ENCODE measurements at places on chromosomes 5 and 9. TPM values are rescaled to one million over a fixed set of nuclear protein-coding genes. Genes with fewer than 3 reads are reported as not detected.

GRCh38 chr9:121235512-121235911 is 32.5 kb upstream of the GSN start:
- no peaks in the 10 kb centered on the region for H3K36me3 ChIP-seq
- DNase-seq: no peak
- no peak overlapping the region for H3K27ac ChIP-seq
- no peaks in the 10 kb centered on the region for H3K27me3 ChIP-seq
- no peak overlapping the region for H3K4me3 ChIP-seq

DNA sequence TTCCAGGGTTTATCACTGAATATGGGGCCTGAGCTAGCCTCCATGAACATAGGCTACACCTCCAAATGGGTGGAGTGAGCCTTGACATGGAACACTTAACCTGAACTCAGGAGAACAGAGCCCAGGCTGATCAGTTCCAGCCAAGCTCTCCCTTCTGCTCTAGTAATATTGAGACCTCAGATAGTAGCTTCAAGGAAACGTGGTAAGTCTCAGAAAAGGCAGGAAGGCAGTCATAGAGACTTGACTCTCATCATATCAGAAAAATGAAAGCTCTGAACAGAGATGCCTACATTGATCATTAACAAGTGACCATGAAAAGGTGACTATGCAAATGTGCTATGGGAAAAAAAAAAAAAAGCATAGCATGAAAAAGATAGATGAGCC is 40.5 kb upstream of the MYO10 start:
- H3K36me3 ChIP-seq: no peaks in the 10 kb centered on the region
- no peak for DNase-seq
- H3K4me1 ChIP-seq: no peaks in the 10 kb centered on the region
- no peak overlapping the region for H3K4me3 ChIP-seq
- no peaks in the 10 kb centered on the region for H3K27me3 ChIP-seq

Gene MLANA
- total RNA-seq: not detected

GRCh38 chr5:125214080-125214479 is 467.6 kb upstream of the ZNF608 start:
- no peak overlapping the region for H3K27ac ChIP-seq
- no peak overlapping the region for H3K4me3 ChIP-seq
- no peaks in the 10 kb centered on the region for H3K4me1 ChIP-seq
- DNase-seq: no peak

DNA sequence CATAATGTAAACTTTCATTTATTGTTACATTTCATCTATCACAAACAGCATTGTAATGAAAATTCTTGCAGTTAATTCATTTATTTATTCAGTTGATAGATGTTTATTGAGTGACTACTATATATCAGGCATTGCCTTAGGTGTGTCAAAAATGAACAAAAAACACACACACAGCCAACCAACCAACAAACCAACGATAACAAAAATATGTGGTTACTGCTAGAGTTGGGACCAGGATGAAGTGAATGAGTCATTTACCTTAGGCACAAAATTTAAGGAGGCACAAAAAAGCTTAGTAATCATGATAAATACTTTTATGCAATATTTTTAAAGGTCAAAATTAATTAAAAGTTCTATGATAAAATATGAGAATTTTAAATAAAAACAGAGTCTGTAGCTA is 223.4 kb downstream of the CSNK1G3 start:
- DNase-seq: no peak
- no peak overlapping the region for H3K27ac ChIP-seq
- no peak overlapping the region for H3K4me3 ChIP-seq
- H3K27me3 ChIP-seq: no peaks in the 10 kb centered on the region

Gene DBH
- total RNA-seq: not detected

Gene CCL27
- not detected for total RNA-seq

Gene KCNV2
- not detected for total RNA-seq

Gene JADE2
- 18.4 TPM for total RNA-seq

- H3K36me3 ChIP-seq: peaks cover 50% of the 10 kb centered on the region
- H3K4me1 ChIP-seq: no peaks in the 10 kb centered on the region
- H3K4me3 ChIP-seq: no peak overlapping the region
- no peak for DNase-seq
- H3K27ac ChIP-seq: no peak overlapping the region
Observed at GRCh38 chr5:10396552-10396951, 43.1 kb downstream of the MARCHF6 start.

- no peak overlapping the region for H3K4me3 ChIP-seq
- no peaks in the 10 kb centered on the region for H3K4me1 ChIP-seq
- peaks cover 5% of the 10 kb centered on the region for H3K27me3 ChIP-seq
- H3K36me3 ChIP-seq: no peaks in the 10 kb centered on the region
Observed at GRCh38 chr5:79936646-79937216, 54.3 kb downstream of the MTX3 start.

Gene FAM169A
- total RNA-seq: 10.5 TPM

- H3K27ac ChIP-seq: no peak overlapping the region
- peaks cover 89% of the 10 kb centered on the region for H3K36me3 ChIP-seq
- no peaks in the 10 kb centered on the region for H3K4me1 ChIP-seq
- no peak overlapping the region for H3K4me3 ChIP-seq
Observed at GRCh38 chr9:2833096-2833495, 10.8 kb downstream of the PUM3 start.

GRCh38 chr5:122252319-122252718 is 59.7 kb upstream of the SNCAIP start:
- DNase-seq: no peak
- no peaks in the 10 kb centered on the region for H3K27me3 ChIP-seq
- no peak overlapping the region for H3K4me3 ChIP-seq
- H3K4me1 ChIP-seq: no peaks in the 10 kb centered on the region

DNA sequence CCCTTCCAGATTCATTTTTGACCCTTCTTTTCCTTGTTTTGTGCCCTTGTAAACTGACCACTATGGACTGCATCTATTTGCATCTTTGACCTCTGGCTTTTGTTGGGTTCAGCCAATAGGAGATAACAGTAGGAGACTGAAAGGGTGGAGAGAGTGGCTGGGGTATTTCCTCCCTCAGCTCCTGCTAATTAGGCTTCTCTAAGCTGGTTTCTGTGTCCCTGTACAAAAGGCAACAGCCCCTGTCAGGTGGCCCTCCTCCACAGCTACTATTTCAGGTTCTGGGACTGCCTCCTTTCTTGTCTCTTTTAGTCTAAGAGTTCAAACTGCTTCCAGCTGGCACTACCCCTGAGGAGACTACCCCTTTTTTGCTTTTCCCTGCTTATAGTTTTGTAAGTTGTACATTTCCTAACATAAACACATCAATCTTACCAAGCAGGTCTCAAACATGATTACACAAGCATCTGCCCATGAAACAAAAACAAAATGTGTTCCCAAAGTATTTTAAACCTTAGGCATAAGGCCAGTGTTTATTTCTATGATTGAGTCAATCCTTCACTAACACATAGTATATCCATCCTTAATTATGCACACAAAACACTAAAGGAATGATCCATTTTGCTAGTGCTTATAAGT is 262.0 kb upstream of the TRPM3 start:
- no peak overlapping the region for H3K4me3 ChIP-seq
- H3K36me3 ChIP-seq: no peaks in the 10 kb centered on the region
- DNase-seq: no peak

All from A673 (cell line).